Stimulated activated CD4-positive, alpha-beta T cell treated with anti-CD3 and anti-CD28 coated beads, Interleukin-15, amount 100 ng/mL, for 1 hour (primary cell): ENCODE measurements at places on chromosomes 1 and 21.

DNA sequence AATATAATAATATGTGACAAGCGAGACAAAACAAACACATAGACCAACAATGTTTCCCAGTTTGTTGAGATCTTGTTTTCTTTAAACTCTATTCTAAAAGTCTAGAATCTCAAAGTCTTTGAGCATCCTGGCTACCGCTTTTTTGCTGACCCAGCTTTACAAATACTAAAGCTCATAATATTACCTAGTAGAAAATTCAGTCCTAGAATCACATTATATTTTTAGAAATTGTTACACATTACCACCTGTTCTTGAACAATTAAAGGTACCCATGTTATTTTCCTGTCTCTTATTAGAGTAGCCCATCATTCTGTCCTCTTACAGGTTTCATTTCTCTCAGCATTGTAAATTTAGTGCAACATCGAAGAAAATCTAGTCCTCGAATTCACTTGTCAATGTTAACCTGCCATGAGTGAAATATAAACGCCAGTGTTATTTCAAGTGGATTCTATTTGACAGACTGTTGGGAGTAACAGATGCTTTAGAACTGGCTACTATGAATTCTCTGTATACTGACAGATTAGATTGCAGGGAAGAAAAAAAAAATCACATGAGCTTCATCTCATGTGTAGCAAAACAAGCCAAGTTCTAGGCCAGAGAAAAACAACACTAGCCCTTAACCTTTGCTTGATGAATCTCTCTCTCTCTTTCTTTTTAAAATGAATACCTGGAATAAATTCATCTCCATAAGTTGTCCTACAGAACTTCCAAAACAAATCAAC, 851.2 kb upstream of the ADAMTS5 start:
- no peak for DNase-seq

- DNase-seq: no peak
These were observed at the start of gene ACTRT2 for GRCh38 chr1:3021233-3021671. ACTRT2 (plus strand) TSS chr1:3021467; CDS start chr1:3021687, 220 bp downstream.

GRCh38 chr1:219539645-219540254, 73.2 kb downstream of the ZC3H11B start:
- no peak for DNase-seq

- DNase-seq: no peak
These were observed 216.6 kb downstream of the HHIPL2 start for GRCh38 chr1:222331340-222331739.

- no peak for DNase-seq
These were observed 87.5 kb upstream of the ACTL8 start for GRCh38 chr1:17667641-17668040.

DNA sequence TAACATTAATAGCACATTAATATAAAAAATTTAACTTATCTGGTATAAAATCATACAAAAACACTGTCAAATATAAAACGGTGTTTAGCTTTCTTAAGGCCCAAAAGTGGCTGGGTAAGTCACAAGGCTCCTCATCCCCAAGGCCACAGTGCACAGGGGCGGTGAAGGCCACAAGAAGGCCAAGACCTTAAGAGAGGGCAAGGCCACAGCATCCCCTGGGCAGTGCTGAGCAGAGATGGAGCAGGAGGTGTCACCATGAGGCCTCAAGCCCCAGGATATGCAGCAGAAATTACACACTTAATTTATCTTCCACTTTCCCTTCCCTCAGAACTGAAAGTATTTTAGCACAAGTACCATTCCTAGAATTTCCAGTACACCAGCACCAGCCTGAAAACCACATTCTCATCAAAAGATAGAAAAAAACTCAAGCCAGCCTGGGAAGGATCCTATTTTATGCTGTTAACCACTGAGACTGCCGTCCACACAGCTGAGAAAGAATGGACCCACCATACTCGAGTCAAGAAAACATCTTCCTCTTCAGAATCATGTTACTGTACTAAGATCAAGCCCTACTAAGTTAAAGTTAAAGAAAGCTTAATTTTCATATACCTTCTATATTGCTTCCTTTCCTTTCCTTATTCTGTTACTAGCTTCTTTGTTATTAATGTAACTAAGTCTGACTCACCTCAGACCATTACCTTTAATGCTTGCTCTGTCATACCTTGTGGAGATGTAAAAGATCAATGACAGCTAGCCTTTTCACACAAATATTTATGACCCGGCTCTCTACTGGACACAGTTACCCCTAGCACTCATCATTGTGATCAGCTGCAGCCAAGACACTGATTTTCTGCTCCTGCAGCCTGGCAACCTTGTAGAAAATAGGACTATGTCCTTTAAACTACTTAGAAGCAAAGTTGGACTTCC, 26.4 kb upstream of the FMO1 start:
- no peak for DNase-seq

DNA sequence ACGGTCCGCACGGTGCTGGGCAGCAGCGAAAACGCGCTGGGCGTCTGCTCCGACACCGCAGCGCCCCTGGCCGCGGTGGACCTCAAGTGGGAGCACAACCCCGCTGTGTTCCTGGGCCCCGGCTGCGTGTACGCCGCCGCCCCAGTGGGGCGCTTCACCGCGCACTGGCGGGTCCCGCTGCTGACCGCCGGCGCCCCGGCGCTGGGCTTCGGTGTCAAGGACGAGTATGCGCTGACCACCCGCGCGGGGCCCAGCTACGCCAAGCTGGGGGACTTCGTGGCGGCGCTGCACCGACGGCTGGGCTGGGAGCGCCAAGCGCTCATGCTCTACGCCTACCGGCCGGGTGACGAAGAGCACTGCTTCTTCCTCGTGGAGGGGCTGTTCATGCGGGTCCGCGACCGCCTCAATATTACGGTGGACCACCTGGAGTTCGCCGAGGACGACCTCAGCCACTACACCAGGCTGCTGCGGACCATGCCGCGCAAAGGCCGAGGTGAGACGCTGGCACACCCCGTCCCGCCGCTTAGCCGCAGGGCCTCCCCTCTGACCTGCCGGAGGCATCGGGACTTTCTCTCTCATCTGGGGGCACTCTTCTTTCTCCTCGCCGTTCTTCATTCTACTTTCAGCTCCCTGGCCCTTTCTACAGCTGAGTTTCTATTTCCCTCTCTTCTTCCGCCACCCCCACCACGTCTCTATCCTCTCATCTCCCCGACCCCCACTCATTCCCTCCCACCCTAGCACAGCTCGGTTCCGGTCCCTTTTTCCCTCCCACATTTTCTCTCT, 1.0 kb downstream of the NPR1 start:
- no peak for DNase-seq

- no peak for DNase-seq
These were observed 111.8 kb upstream of the RUNX3 start for GRCh38 chr1:25041916-25042315.

GRCh38 chr1:176880955-176881595, 283.4 kb downstream of the ASTN1 start:
- no peak for DNase-seq

DNA sequence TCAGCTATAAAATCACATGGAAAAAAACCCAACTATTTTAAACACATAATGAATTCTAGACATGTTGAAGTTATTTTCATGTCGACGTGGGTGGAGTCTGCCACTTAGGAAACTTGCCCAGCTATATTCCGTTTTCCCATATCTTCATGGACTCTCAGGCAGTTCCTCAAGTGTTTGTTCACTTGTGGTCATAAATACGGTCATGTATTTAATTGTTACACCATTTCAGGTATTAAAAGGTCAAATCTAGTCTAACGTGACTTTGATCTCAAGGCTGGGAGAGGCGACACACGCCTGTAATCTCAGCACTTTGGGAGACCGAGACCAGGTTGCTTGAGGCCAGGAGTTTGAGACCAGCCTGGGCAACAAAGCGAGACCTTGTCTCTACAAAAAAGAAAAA, 346.9 kb downstream of the PBX1 start:
- DNase-seq: no peak

DNA sequence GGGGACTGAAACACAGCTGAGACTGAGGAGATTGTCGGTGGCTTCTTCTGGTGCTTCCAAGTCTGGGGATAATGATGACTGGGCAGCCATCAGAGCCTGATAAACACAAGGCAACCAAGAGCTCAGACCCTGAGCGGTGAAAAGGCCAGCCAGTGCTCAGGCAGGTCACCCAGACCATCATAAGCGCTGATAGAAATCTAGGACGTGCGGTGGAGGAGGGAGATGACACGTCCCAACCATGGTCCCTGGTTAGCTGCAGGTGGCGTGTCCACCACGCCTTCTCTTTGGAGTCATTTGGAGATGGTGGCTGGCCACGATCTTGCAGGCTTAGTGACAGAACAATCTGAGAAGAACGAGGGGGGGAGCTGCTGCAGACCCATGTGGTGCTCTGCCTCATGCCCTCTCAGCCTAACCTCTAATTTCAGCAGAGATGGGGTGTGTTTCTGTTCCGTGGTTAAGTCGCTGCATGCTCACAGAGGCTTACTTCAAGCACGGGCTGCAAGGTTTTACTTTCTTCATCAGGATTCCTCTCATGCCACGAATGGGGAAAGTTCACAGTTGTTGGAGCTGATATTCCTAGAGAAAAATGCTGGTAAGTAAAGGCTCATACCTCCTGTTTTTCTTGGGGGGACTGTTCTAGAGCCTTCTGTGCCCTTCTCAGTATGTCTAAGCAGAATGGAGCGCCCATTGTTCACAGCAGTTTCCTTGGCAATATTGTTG, 17.4 kb upstream of the IGSF5 start:
- DNase-seq: no peak

DNA sequence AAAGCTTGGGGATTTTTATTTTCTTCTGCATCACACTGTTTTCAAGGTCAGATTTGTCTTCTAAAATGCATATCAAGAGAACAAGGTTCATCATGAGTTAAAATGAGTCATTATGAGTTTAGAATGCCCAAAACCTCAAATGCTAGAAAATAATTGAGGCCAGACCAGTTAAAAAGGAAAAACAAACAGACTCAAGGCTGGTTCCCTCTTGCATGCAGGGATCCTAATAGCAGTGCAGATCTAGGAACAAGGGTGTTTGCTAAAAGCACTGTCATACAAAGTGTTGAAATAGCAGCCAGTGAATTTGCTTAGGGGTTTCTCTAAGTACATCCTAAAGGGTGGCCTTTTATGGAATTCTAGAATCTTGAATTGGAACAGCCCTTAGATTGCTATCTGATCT, 15.3 kb downstream of the BEND5 start:
- no peak for DNase-seq

DNA sequence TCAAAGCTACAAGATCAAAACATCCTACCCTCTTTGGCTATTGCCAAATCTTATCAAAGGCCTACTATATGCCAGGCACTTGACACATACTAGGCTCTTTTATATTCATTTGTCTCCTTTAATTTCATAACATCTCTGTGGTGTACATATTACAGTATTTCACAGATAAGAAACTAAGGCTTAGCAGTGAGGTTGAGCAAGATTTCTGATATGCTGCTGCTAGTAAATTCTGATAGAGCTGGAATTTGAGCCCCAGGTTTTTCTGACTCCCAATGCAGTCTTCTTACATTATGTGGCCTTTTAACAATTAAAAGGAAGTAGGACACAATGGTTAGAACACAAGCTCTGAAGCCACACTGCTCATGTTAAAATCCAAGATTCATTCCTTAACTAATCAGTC, 16.8 kb downstream of the CCDC185 start:
- no peak for DNase-seq

- DNase-seq: no peak
These were observed 12.1 kb upstream of the EPHA10 start for GRCh38 chr1:37776946-37777516.

DNA sequence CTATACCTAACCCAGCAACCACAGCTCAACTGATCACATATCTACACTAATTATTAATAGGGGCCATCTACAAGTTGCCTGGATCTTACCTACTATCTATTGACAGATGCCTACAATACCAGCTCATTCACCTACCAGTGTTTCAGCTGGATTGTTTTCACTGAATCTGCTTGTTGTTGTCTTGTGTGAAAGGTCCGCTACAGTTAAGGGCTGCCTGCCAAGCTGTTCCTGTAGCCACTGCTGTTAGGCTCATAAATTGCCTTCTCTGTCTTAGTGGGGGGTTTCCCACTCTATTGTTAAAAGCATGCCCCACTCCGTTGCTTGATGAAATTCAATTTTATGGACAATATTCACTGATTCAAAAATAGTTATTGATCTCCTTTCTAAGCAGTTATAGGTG, 199.7 kb upstream of the TMPRSS15 start:
- DNase-seq: no peak

DNA sequence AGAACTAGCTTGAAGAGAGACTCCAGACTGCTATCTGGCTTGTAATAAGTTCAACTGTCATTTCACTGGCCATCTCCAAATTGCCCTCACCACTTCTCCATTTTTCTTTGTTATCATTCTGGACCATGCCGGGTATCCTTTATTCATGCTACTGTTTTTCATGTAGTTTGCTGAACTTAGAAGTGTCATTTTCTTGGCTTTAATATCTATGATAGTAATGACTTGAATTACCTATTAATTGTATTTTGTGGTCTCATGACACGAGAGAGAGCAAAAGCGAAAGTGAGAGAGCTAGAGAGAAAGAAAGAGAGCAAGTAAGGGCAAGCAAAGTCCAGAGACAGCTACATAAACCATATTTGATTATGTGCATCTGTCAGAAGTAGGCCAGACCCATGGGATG, 184.9 kb upstream of the ATP1B1 start:
- no peak for DNase-seq

DNA sequence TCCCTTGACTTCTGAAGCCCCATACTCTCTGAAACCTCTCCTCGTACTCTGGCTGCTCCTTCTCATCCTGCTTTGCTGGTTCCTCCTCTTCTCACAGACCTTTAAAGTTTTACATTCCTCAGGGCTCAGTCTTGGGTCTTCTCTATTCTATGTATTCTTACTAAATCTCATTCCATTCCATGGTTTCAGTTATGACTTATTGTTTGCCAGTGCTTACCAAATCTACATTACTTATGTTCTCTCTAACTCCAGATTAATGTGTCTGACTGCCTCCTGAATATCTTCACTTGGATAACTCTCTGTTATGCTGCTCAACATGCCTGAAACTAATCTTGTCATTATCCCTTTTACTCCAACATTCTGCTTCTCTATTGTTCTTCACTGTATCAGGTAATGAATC, 5.4 kb upstream of the SLC35D1 start:
- no peak for DNase-seq

GRCh38 chr1:53126495-53126894, 15.9 kb downstream of the SLC1A7 start:
- DNase-seq: no peak

GRCh38 chr1:45018599-45019230, 6.7 kb downstream of the UROD start:
- DNase-seq: peak; percentile 50

DNA sequence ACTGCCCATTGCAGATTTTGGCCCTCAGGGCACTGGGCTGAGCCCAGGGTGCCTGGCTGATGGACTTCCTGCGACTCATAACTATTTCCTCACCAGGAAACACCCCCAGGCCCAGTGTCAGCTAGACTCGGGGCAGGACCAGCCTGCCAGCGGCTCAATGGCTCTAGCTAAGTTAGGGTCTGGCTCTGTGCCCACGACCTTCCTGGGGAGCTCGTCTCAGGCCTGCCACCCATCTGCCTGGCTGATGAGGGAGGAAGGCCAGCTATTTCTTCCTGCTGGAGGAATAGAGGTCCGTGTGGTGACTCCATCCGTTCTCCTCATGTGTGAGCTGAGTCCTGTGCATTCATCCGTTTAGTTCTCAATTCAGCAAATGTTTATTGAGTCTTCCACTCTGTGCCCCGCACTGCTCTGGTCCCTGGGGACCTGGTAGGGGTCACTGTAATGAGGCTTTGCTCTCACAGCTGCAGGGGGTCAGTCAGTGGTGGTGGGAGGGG, 44.5 kb downstream of the KIRREL1 start:
- DNase-seq: no peak

GRCh38 chr1:228085287-228085951, 2.9 kb downstream of the ARF1 start:
- DNase-seq: no peak
